BJ (cell line): ENCODE measurements at places on chromosomes 16 and 17. TPM values are rescaled to one million over a fixed set of nuclear protein-coding genes. Genes with fewer than 3 reads are reported as not detected.

GRCh38 chr16:10964891-10965326, 20.5 kb downstream of the CLEC16A start:
- DNase-seq, result no peak

GRCh38 chr16:24972608-24973220, 42.5 kb downstream of the ARHGAP17 start:
- DNase-seq, result no peak

- no peak for DNase-seq
Observed at GRCh38 chr17:7046127-7046724, 2.3 kb upstream of the SLC16A11 start.

DNA sequence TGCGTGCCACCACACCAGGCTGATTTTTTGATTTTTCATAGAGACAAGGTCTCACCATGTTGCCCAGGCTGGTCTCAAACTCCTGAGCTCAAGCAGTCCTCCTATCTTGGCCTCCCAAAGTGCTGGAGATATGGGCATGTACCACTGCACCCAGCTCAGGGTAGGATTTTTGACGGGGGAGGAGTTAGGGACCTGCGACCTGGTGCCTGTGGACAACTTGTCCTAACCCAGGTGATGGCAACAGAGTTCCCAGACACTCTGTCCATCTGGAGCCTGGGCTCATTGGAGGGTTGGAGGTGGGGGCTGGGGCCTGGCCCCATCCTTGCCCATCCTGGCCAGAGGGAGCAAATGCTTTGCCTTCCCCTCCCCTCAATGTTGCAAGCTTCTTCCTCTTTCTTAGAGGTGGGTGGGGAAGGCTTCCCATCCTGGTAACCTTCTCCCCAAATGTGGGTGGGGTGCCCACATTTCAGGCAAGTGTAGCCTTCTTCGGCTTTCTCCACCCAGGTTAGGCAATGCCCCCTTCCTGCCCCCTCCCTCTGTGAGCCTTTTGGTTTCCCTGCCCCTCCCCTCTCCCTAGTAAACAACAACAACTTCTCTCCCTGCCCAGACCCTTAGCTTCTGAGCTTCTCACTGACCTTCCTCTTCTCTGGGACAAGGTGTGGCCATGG, 24.9 kb downstream of the RARA start:
- no peak for DNase-seq

DNA sequence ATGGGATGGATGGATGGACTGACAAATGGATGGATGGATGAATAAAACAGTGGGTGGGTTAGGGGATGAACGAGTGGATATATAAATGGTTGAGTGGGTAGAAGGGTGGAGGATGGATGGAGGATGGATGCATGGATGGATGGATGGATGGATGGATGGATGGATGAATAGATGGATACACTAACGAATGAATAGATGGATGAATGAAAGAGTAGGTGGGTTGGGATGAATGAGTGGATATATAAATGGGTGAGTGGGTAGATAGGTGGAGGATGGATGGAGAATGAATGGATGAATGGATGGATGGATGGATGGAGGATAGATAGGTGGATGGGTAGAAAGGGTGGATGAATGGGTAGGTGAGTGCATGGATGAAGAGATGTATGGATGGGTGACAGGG, 62.1 kb downstream of the CDYL2 start:
- no peak for DNase-seq

DNA sequence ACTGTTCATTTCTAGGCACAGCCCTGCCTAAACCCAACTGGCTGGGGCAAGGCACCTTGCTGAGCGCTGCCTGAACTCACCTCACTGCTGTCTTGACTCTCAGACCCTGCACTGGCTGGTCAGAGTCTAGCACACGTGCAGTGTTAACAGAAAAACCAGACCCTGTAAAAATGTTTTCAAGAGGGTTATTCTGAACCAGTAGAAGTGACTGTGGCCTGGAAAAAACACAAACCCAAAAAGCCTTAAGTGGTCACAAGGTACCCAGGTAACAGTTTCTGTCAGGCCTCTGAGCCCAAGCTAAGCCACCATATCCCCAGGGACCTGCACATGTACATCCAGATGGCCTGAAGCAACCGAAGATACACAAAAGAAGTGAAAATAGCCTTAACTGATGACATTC, 6.1 kb upstream of the EIF4A3 start:
- DNase-seq, result no peak

GRCh38 chr16:89170346-89171215, 967 bp upstream of the CDH15 start:
- DNase-seq, result no peak

GRCh38 chr17:37430051-37430627, 23.5 kb downstream of the TADA2A start:
- no peak for DNase-seq

GRCh38 chr16:53971616-53972015, 267.7 kb downstream of the FTO start:
- DNase-seq, result no peak

GRCh38 chr16:57324749-57325148, 33.8 kb upstream of the CCL22 start:
- no peak for DNase-seq

GRCh38 chr17:12406623-12407215, 259.0 kb upstream of the MYOCD start:
- DNase-seq, result no peak

- DNase-seq, result no peak
Observed at GRCh38 chr17:28841901-28842281, 699 bp downstream of the FAM222B start.

DNA sequence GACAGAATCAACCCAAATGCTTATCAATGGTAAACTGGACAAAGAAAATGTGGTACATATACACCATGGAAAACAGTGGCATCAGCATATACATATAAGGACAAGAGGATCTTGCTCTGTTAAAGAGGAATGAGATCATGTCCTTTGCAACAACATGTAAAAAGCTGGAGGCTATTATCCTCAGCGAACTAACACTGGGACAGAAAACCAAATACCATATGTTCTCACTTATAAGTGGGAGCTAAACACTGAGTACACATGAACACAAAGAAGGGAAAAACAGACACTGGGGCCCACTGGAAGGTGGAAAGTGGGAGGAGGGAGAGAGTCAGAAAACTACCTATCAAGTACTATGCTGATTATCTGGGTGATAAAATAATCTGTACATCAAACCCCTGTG, 447.3 kb upstream of the MAF start:
- no peak for DNase-seq

DNA sequence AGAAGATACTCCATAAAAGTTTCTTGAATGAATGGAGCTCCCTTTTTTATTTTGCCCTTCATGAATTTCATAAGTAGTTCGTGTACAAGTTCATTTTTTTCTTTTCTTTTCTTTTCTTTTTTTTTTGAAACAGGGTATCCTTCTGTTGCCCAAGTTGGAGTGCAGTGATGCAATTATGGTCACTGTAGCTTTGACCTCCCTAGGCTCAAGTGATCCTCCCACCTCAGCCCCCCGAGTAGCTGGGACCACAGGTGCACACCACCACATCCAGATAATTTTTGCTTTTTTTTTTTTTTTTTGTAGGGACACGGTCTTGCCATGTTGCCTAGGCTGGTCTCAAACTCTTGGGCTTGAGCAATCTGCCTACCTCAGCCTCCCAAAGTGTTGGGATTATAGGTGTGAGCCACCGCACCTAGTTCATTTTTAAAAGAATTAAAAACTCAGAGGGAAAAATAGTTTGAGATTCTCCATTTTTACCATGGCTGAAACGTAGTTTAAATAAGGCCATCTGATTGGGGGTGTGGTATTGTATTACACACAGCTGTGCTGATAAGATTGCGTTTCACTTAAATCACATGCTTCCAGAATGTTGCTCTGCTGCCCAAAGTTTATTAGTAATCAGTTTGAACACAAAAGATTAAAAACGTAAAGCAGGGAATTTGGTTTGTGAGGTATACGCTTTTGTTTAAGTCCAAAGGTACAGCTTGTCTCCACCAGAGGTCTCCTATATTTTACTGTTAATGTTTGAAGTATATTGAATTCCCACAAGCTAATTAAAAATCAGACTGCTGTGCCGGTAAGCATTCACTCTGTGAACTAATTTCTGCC, 154.1 kb downstream of the SOCS1 start:
- DNase-seq, result no peak

DNA sequence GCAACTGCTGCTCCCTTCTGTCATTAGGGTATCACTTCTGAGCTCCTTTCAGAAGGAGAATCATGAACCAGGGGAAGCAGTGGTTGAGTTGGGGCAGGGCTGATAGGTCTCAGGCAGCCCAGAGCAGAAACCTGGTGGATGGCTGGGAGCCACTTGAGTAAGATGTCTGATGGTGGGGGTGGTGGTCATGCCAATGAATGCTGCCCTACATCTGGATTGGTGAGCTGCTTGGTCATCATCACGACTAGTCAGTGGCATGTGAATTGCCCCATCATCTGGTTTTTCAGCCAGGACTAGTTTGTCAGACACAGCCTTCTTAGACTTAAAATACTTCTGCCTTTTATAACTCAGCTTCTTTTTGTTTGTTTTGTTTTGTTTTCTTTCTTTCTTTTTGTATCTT, 2.6 kb downstream of the GID4 start:
- peak; percentile 30 for DNase-seq

GRCh38 chr17:80957461-80957941, 34.1 kb upstream of the CHMP6 start:
- no peak for DNase-seq

DNA sequence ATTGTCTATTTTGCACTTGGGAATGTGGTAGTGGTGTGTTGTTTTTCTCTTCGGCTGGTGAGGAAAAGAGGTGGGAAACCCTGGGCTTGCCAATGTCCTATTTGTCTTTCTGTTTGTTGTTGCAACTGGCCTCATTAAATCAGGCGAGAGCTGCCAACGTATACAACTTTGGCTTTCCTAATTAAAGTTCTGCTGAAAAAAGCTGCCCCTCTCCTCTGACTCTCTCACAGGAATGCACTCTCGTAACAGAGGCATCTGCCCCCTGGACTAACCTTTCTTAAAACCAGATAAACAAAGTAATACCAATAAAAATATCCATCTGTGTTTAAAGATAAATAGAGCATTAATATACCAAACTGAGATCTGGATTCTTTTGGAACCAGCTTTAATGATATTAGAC, 7.8 kb downstream of the CDRT15 start:
- peak; percentile 78 for DNase-seq

GRCh38 chr17:56528696-56529095, 64.8 kb upstream of the NOG start:
- DNase-seq, result no peak

DNA sequence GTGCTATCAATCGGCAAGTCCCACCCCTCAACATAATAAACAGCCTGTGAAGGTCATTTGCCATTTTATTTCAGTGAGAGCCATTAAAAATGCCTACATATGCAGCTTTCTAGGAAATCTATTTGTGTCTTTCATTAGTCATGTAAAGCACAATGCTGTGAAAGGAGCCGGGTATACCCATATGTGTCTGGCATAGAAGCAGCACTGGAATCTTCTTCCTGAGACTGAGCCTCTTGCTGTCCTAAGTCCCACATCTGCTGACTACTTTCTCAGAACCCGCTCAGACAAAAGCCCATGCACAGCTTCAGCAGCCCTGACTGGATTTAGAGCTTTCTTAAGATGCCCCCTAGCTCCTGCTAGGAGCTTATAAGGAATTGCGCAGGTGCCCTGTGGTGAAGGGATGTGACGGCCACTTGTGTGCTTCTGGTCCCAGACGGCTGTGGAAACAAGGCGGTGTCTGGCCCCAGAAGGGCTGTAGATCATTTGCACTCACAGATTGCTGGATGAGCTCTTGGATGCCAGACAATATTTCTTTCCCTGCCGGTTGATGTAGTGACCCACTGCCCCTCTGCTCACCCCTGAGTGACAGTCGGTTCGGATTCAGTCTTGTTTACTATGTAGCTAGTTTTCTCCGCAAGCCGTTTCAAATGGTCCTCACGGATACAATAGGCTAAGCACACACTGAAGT, 172.2 kb downstream of the ANKFN1 start:
- no peak for DNase-seq

DNA sequence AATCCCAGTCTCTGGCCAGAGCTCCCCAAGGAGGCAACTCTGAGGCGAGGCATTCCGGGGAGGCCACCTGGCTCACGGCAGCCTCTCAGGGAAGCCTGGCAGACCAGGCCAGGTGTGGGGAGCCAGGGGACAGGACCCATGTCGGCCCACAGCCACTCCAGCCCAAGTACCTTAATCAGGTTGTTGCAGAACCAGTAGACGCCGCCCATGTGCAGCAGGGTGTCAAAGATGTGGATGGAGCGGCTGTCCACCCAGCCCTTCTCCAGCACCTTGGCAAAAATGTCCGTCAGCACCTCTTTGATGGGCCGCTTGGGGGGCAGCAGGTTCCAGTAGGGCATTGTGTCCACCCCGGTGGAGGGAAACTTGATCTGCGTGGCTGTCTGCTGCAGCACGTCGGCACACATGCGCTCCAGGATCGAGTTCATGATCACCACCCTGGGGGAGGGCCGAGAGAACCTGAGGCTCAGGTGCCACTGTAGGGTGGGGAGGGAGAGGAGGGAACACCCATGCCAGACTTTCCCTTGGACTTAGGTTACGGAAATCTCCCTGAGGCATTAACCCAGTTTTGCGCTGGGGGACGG, 7.8 kb downstream of the CSF3 start:
- DNase-seq, result no peak

DNA sequence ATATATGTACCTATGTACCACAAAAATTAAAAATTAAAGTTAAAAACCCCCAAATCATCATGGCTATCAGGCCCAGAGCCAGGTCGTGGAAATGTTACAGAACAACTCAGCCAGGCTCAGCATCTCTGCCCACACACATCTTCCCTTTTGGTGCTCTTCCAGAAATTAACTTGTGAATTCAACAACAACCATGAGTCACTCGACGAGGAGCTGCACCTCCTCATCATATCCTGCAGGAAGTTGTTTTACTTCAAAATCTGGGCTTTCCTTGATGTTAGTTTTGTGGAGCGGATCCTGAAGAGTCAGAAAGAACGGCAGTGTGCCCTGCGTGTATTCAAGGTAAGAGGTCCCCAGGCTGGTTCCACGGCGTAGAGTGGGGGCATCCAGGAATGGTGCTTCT, 10.6 kb downstream of the FBXO39 start:
- peak; percentile 17 for DNase-seq

MYH8 gene
- not detected in 2 replicates for polyA plus RNA-seq

TSPAN10 gene
- 1.6 and 3.0 TPM in 2 replicates for polyA plus RNA-seq

GNG13 gene
- not detected in 2 replicates for polyA plus RNA-seq

LSM12 gene
- 36.3 and 51.7 TPM in 2 replicates for polyA plus RNA-seq

TBX2 gene
- 4.3 and 7.8 TPM in 2 replicates for polyA plus RNA-seq

EME2 gene
- 2.9 and 4.0 TPM in 2 replicates for polyA plus RNA-seq

SCGB1C2 gene
- not detected in 2 replicates for polyA plus RNA-seq

EVPLL gene
- not detected in 2 replicates for polyA plus RNA-seq

HEATR9 gene
- not detected in 2 replicates for polyA plus RNA-seq

ACSM3 gene
- 0.29 and 0.55 TPM in 2 replicates for polyA plus RNA-seq

KCTD19 gene
- polyA plus RNA-seq, result 0.06 TPM in 1 of 2 replicates, not detected in the other

AANAT gene
- polyA plus RNA-seq, result not detected in 2 replicates

TMIGD1 gene
- polyA plus RNA-seq, result not detected in 2 replicates
